Testis (tissue), 5 donors: ENCODE measurements at places on chromosomes 4 and X. TPM values are rescaled to one million over a fixed set of nuclear protein-coding genes. Genes with fewer than 3 reads are reported as not detected.

DNA sequence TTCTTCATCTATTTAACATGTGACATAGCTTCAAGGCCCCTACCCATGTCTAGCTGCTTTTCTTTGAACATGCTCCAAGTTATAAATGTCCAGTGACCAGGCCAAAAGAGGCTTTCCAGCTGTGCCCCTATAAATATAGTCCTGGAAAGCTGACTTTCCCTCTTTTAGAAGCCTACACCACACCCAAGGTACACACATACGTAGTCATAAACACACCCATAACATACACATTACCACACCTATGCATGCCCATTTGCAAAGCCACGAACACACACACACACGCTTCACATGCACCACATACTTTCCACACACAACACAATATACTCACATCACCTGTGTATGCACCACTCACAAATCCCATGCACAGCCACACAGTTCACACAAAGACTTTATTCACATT is 2.0 kb downstream of the ARHGAP36 start:
- no peak for DNase-seq

GRCh38 chr4:45663628-45664081 is 460.2 kb downstream of the GABRG1 start:
- no peak for DNase-seq

DNA sequence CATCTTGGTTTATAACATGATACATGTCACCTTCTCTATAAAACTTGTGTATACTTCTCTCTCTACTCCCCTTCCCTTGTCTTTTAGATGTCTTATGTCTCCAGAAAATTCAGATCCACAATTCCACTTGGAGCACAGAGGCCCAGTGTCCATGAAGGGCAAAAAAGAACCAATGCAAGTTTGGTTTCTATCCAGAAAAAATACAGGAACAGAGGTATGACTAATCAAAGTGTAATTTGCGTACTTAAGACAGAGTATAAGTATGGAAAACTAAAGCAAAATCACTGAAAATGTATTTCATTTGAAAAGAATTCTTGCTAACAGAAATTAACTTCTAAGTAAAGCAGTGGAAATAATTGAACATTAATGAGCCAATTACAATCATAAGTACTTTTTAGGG is 46.2 kb downstream of the GUCY1B1 start:
- no peak for DNase-seq

DNA sequence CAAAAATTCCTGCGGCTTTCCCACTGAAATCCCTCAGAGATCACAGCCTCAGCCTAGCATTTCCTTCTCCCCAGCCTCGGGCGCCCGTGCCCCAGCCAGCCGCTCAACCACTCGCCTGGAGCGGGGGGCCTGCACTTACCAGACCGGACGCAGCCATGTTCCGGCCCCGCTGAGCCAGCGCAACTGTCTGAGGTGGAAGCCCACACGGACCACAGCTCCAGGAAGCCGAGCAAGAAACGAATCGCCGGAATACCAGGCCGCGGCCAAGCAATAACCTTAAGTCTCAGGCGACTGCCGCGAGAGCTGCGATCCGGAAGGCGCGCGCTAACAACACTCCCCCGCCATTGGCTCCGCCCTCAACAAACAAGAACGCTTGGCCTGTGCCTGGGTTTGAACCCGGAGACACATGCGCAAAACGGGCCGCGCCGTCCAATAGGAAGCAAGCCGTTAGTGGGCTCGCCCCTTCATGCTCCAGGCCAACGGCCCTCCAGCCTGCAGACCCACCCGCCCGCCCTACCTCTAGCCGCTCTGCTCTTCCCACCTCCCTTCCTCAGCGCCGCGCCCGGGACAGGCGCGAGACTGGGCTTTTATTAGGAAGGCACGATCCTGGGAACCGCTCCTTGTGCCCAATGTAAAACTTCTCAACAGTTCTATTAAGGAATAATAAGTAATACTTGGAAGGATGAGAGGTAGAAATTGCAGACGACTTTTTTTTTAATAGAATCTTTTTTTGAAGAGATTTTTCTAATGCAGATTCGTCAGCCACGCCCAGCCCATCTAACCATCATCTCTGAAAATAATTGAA is at the start of gene CENPC:
TSS of gene CENPC (minus strand) at position 305 of the 805 bp plus-strand sequence. CDS start at position 157, 148 bp downstream.
- DNase-seq = peak; percentile 99

- DNase-seq = no peak
Observed at GRCh38 chr4:88187766-88188165, 29.3 kb upstream of the ABCG2 start.

GRCh38 chr4:119211867-119212233 is 663 bp upstream of the USP53 start:
- no peak for DNase-seq

GRCh38 chr4:52102587-52102986 is 51.5 kb downstream of the SPATA18 start:
- DNase-seq = no peak

DNA sequence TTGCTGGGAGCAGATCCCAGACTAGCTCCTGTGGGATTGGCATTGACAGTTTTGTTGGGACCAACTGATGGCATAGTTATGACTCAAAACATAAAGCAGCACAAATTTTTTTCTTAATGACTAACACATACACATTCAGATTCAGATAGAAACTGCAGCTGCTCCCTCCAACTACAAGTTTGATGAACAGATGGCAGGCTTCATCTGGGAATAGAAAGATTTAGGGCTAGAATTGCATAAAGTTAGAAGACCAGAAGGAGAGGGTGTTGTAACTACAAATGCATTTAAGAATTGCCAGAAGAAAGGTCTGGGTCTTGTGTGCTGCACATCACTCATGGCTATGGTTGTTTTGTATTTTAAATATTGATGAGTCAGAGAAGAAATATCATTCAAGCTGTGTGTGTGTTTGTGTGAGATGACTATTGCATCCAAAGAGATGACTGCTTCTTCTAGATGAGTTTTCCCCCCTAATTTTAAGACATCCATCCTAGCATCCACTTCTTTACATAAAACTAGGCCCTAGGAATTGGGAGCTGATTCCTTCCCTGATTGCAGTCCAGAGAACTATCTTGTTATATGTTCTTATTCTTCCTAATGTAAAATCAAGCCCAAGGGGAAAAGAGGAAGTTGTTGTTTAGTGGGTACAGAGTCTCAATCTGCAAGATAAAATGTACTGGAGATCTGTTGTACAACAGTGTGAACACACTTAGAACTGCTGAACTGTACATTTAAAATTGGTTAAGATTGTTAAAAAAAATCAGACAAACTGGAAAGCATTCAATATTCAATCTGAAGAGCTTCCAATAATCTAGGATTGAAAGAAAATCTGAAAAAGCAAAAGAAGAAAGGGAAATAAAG is 175.1 kb downstream of the PARM1 start:
- no peak for DNase-seq

DNA sequence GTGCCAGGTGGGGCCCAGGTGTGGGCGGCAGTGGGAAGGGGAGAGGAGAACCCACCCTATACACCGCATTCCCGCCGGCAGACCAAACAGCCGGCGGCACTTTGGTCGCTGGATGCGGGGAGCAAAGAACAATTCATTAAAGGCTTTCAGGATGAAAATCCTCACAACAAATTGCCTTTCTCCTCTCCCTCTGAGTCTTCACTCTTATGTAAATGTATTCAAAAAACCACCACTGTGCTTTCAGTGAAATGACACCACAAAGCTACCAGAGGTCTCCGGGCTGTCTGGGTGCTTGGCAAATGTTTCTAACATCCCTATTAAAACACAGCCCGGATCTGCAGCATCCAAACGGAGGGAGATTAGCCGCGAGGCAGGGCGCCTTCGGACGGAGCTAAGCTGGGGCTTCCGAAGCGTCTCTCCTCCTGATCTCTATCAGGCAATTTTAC is 171.8 kb upstream of the TBL1X start:
- DNase-seq = no peak

GRCh38 chr4:15920723-15921591 is 17.6 kb downstream of the FGFBP1 start:
- DNase-seq = no peak

- no peak for DNase-seq
Observed at GRCh38 chr4:113248320-113248719, 198.9 kb downstream of the ANK2 start.

GRCh38 chr4:8831221-8832112 is 40.2 kb downstream of the HMX1 start:
- DNase-seq = peak; percentile 12

DNA sequence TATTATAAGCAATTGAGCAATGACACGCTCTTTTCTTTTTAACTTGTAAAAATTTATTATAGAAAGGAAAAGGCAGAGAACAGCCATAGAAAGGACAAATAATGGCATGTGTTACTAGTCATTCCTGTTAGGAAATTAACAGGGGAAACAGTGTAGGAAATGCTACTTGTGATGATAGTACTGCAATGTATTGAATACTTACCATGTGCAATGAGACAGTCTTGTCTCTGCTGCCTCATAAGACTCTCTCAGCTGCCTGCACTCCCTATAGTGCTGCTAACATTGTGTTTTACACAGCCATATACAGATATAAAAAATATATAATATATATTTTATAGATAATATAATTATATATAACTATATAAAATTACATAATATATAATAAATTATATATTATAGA is 62.3 kb upstream of the SHOX start:
- no peak for DNase-seq

DNA sequence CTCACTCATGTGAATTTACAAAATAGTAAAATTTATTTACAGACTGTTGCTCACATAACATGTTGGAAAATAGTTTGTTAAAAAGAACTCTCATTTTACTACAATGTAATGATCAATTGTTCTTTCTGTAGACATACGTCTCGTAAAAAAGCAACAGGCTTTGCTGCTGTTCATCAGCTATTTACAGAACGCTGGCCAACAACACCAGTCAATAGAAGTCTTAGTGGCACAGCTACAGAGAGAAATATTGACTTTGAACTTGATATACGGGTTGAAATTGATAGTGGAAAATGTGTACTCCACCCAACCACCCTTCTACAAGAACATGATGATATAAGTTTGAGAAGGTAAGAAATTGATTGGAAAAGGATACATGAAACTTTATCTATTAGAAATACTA is 47.6 kb upstream of the ADAD1 start:
- DNase-seq = no peak

Gene CTAG1A
- 18.1 TPM for total RNA-seq

Gene ADH6
- 0.62 TPM for total RNA-seq

Gene PDGFRA
- 46.5 TPM for total RNA-seq
